Adipose tissue (tissue), 3 donors: ENCODE measurements at places on chromosomes 7 and 10. TPM values are rescaled to one million over a fixed set of nuclear protein-coding genes. Genes with fewer than 3 reads are reported as not detected.

The TSC22D4 gene
- 49.0 TPM for polyA plus RNA-seq

The CRTAC1 gene
- polyA plus RNA-seq: 0.49 TPM

The DLG5 gene
- polyA plus RNA-seq: 10.2 TPM

The GIMAP5 gene
- 7.2 TPM for polyA plus RNA-seq

The AKR1C4 gene
- polyA plus RNA-seq: not detected

The GJD4 gene
- polyA plus RNA-seq: not detected

The SLC16A12 gene
- polyA plus RNA-seq: 0.13 TPM

The CDNF gene
- 2.1 TPM for polyA plus RNA-seq

The CFAP43 gene
- 0.81 TPM for polyA plus RNA-seq

The C10orf53 gene
- polyA plus RNA-seq: not detected

The LDB3 gene
- 11.6 TPM for polyA plus RNA-seq

The OPN4 gene
- 0.02 TPM for polyA plus RNA-seq

The GPR15LG gene
- polyA plus RNA-seq: 0.25 TPM

The HYCC1 gene
- polyA plus RNA-seq: 6.3 TPM

The LRRN3 gene
- polyA plus RNA-seq: 1.8 TPM

The CALML5 gene
- polyA plus RNA-seq: not detected

The STAMBPL1 gene
- 5.4 TPM for polyA plus RNA-seq

The SRGN gene
- polyA plus RNA-seq: 290 TPM

The BEND7 gene
- 7.7 TPM for polyA plus RNA-seq

The ZPBP gene
- not detected for polyA plus RNA-seq

The PITX3 gene
- not detected for polyA plus RNA-seq

The SEMA3A gene
- polyA plus RNA-seq: 1.1 TPM

The SNCG gene
- polyA plus RNA-seq: 142 TPM

The CC2D2B gene
- polyA plus RNA-seq: 1.5 TPM

The CYP26A1 gene
- polyA plus RNA-seq: 0.79 TPM

The MARVELD1 gene
- 4.5 TPM for polyA plus RNA-seq

The AZGP1 gene
- 155 TPM for polyA plus RNA-seq

The FERD3L gene
- not detected for polyA plus RNA-seq

The LFNG gene
- polyA plus RNA-seq: 12.5 TPM

The ADAMTS14 gene
- under 0.01 TPM for polyA plus RNA-seq

The CNNM1 gene
- polyA plus RNA-seq: 0.59 TPM

The FAM25C gene
- polyA plus RNA-seq: not detected

The SPDYE16 gene
- 0.11 TPM for polyA plus RNA-seq

The CLDN4 gene
- polyA plus RNA-seq: 0.77 TPM

The EGFR gene
- polyA plus RNA-seq: 12.6 TPM

The CALCR gene
- polyA plus RNA-seq: not detected

The PTPN20 gene
- polyA plus RNA-seq: 1.3 TPM

The FAM131B gene
- 0.37 TPM for polyA plus RNA-seq

The GPR146 gene
- 71.2 TPM for polyA plus RNA-seq

The LIPN gene
- polyA plus RNA-seq: 0.49 TPM

The MARCHF5 gene
- polyA plus RNA-seq: 18.4 TPM

The CRCP gene
- 18.6 TPM for polyA plus RNA-seq

The CDK14 gene
- 5.2 TPM for polyA plus RNA-seq

The PNLIP gene
- polyA plus RNA-seq: 2,301 TPM

The SSC4D gene
- polyA plus RNA-seq: 2.9 TPM

The RBM33 gene
- polyA plus RNA-seq: 12.6 TPM

The ANKRD30A gene
- not detected for polyA plus RNA-seq

The EVX1 gene
- polyA plus RNA-seq: 0.22 TPM

The AMPH gene
- 2.9 TPM for polyA plus RNA-seq

The PTCD1 gene
- polyA plus RNA-seq: 4.5 TPM

The ZNF479 gene
- polyA plus RNA-seq: not detected

The EBLN1 gene
- polyA plus RNA-seq: not detected

The MMP21 gene
- not detected for polyA plus RNA-seq

The CD36 gene
- polyA plus RNA-seq: 131 TPM

The HMX2 gene
- 0.03 TPM for polyA plus RNA-seq

The GIMAP1 gene
- polyA plus RNA-seq: 6.9 TPM

The HTR7 gene
- polyA plus RNA-seq: 0.06 TPM

The PDE6C gene
- not detected for polyA plus RNA-seq

The ZNF37A gene
- 4.4 TPM for polyA plus RNA-seq

The MNX1 gene
- polyA plus RNA-seq: 6.4 TPM
